ENCODE measurements at places on chromosomes 16 and 17.

DNA sequence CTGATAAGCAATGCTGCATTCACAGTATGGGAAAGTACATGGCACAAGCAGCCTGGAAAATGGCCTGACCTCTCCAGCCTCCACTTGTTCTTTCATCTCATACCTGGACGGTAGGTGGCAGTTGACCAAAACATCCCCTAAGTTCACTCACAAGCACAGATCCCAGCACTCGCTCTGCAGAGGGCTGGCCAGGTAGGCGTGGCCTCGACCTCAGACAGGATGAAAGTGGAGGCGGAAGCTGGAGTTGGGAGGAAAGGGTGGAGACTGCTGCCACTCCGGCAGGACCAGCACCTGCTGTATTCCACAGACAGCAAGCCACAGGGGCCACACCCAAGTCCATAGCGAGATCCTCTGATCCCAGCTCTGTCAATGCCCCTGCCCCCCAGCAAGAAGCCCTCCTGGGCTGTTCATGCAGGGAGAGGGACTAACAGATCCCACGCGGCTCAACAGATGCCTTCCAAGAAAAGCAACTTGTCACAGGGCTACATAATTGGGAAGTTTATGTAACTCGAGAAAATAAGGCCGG is 31.3 kb downstream of the ZCCHC14 start:
- peak; percentile 39 for DNase-seq

DNA sequence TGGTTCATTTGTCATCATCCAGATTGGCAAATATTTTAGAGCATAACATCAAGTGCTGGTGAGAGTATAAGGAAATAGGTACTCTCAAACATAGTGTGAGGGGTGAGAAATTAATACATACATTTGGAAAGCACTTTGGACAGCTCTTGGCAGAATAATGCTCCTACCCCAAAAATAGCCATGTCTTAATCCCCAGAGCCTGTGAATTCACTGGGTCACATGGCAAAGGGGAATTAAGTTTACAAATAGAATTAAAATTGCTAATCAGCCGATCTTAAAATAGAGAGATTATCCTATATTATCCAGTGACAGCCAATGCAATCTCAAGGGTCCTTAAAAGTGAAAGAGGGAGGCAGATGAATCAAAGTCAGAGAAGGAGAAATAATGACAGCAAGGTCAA is 38.8 kb upstream of the ANKFN1 start:
- DNase-seq: no peak

GRCh38 chr16:31429314-31429713 is 1.2 kb upstream of the COX6A2 start:
- DNase-seq: no peak

GRCh38 chr16:2985462-2985861 is 5.2 kb upstream of the PKMYT1 start:
- DNase-seq: no peak

DNA sequence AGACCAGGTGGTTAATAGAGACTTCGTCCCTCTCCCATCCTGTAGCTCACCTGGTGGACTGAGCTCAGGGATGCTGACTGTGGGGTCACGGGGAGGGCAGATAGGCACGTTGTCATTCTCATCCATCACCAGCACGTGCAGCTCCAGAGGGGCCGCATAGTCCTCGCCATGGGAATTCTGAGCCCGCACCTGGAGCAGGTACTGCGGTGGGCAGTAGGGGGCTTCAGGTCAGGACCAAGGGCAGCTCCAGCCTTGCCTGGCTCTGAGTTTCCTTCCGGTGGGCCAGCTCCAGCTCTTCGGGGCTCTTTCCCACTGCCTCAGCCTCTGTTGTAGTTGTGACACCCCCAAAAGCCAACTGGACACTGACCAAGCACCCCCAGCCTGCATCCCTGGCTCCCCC is 5.6 kb downstream of the CDH16 start:
- DNase-seq: no peak

DNA sequence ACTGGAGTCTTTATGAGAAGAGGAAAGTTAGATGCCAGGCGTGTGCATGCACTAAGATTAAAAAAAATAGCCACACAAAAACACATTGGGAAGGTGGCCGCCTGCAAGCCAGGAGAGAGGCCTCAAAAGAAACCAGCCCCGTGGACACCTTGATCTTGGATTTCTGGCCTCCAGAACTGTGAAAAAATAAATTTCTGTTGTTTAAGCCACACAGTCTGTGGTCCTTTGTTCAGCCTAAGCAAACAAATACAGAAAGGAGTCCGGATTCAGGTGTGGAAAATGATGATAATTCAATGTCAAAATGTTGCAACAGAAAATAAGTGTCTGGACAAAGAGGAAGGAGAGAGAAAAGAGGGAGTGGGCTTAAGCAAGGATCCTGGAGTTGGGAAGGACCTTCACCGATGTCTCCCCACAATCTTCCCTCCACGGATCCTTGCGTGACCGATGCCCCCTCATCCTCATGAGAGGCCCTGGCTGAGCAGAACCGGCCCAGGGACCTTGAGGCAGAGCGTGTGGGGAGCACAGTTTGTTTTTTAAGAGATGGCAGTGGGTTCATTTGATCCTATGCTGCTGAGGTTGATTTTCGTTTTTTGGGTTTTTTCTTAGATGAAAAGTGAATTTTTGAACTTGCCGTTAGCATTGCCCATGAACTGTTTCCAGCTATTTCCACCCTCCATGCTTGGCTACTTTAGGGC is 133.2 kb downstream of the IRX3 start:
- DNase-seq: no peak

DNA sequence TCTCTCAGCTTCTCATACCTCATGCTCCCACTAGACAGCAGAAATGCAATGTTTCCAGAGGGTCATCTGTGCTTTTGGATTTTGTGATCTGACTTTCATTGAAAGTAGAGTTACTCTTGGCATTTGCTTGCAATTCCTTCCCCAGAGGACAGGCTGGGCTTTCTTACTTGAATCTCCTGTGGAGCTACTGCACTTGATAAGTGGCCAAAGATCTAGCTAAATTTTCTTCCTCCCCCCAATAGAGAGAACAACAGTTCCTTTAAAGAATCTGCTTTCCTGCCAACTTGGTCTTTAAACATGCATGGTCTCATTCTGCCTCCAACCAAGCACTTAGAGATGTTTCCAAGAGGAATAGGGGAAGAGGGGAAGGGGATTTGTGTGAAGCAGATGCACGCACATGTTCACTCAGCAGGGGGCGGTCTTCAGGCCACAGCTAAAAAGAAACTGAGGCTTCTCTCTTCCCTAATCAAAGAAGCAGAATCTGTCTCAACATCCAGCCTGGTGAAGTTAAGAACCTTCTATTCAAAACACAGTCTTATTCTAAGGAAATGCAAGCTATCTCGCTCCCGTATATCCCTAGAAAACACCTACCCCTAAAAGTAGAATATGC is 229.6 kb downstream of the ZFHX3 start:
- DNase-seq: no peak

GRCh38 chr17:44522883-44523671 is 19.9 kb upstream of the GPATCH8 start:
- DNase-seq: peak; percentile 74

DNA sequence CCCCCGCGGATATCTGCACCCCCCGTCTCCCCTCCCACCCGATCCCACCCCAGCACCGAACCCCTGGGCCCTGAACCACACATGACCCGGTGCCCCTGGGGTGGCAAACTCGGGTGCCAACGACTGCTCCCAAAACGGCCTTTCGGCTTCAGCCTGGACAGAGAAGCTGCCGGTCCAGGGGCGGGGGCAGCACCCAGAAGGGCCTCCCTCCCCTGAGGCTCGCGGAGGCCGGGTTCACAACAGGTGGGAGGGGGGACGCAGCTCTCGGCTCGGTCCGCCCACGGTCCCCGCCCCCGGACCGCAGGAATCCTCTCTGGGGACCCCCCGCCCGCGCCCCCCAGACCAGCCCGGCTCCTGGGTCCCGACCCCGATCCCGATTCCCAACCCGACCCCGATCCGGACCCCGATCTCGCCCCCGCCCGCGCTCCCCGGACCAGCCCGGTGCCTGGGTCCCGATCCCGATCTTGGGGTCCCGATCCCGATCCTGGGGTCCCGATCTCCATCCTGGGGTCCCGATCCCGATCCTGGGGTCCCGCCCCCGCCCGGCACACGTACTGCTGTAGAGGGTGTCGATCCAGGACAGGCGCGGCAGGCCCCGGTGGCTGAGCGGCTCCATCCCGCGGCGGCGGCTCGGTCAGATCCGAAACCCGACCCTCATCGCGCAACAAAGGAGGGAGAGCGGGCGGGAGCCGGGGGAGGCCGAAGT is 516 bp downstream of the ABR start:
- DNase-seq: peak; percentile 36

DNA sequence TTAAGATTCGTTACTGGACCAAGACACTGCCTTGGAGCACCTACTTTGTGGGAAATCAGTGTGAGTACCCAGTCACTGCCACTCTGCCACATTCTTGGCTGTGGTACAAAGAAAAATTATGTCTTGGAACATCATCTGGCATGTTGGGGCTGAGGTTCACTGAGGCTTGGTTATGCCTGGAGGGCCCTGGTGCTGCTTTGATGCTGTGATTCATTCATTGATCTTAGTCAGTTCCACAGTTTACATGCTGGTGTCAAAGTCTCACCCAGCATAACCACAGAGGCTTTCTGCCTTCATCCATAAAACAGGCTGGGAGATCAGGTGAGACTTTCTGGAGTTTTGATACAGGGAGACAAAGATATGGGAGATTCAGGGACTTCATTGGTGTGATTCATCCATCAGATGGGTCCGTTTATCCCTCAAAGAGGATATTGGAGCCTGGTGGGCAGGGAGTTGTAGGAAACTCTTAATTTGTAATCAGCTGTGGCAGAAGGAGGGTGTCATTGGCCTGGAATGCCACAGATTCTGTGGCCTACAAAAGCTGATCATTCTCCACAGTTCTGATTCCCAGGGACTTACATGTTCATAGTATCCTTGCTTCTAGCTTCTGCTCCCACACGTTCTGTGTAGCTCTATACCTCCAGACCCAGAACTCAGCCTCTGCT is 322.5 kb downstream of the PMP22 start:
- no peak for DNase-seq

GRCh38 chr16:10120953-10121352 is 61.3 kb downstream of the GRIN2A start:
- DNase-seq: no peak

DNA sequence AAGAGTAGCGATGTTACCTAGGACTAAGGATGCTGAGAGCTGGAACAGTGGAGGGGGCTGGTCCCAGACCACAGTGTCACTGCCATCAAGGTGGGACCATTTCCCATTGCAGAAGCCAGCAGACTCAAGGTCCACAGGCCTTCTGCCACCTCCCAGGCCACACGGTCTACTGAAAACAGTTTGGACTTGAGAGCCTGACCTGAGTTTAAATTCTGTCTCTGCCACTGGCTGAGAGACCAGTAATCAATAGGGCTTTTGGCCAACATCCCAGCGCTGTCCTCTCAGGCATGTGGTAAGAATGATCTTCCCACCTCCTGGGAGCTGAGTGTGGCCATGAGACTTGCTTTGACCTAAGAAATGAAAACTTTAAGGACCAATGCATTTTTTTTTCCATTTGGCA is 331.4 kb upstream of the CDH5 start:
- no peak for DNase-seq

DNA sequence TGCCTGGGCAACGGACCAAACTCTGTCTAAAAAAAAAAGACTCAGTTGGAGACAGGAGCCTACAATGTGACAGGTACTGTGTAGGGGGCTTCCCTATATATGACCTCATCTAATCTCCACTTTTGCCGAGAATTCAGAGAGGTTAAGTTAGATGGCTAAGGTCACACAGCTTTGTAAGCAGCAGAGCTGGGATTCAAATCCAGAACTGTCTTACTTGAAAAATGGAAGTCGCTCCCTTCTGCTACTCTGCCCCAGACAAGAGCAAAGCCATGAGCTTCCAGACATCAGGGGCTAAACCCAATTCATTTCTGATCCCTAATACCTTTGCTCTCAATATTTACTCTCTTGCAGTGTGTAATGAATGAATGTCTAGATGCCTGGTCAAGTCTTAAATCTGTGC is 41.5 kb upstream of the ABCC12 start:
- no peak for DNase-seq

Data from suppressor macrophage treated with lipopolysaccharide for 4 hours (primary cell).